Transverse colon (tissue), 4 donors: ENCODE measurements at places on chromosomes 6 and 20.

- no peak for DNase-seq
Measured at GRCh38 chr6:157454762-157455714, 74.0 kb downstream of the ZDHHC14 start.

DNA sequence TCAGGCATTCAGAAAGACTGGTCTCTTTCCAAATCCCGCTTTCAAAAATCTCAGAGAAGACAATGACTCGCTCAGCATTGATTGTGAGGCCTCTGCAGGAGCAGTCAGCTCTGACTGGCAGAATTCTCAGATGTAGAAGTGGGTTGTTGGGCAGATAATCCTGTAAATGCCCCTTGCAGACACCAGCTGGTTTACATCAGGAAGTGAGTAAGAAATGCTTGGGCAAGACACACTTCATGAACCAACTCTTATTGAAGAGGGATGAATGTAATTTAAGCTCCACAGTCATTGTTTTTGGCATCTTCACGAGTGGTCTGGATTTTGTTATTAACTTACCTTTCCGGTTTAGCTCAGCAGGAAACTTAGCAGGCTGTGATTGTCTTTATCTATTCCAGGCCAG, 166.6 kb downstream of the PLCB4 start:
- DNase-seq, result no peak

DNA sequence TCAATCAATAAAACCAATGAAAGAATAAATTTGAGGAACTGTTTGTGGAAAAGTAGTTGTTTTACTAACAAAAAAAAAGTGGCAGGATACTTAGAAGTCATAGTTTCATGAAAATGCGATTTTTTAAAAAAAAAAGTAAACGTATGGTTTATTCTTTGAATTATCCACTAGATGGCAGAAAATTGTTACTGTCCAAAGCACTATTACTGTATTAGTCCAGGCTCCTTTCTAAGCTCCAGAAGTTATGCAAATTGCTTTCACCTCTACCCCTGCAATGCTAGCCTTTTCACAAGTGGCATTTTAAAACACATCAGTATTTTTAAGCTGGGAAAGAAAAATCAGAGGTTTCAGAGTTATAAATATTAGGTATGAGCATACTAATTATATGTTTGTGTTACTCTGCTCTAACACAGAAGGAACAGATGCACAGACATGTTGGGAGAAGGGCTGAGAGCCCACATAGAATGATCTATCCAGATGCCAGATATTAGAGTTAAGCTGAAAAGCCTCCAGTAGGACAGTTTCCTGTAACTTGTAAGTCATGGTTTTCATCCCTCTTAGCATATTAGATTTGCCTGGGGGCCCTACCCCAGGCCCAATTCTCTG, 63.9 kb downstream of the FHL5 start:
- no peak for DNase-seq

GRCh38 chr6:130050230-130050629, 31.8 kb downstream of the L3MBTL3 start:
- no peak for DNase-seq

GRCh38 chr20:36808317-36809257, 35.0 kb upstream of the DSN1 start:
- DNase-seq, result peak; percentile 88

DNA sequence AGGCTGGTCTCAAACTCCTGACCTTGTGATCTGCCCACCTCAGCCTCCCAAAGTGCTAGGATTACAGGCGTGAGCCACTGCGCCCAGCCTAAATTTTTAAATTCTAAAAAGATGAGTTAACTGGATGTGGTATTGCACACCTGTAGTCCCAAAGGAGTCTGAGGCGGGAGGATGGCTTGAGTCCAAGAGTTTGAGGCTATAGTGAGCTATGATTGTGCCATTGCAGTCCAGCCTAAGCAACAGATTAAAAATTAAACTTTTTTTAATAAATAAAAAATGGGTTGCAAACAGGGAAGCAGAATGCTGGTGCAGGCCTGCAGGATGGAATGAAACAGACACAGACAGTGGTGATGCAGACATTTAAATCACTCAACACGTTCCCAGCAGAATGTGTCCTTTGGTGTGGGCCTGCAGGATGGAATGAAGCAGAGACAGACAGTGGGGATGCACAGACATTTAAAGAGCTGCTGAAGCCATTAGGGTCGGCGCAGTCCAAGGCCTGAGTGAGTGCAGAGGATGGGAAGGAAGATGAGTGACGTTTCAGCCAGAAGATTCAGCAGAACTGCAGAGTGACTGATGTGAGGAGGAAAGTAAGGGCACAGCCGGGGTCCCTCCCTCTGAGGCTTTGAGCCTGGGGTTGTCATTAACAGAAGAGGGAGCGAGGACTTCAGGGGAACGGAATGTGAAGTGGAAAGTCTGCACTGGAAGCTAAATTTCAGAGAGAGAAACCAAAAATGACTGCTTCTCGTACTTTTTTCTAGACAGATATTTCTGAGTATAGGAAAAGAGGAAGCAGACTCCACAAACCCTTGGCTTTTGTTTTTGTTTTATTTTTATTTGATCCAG, 117.5 kb downstream of the RIN2 start:
- no peak for DNase-seq

DNA sequence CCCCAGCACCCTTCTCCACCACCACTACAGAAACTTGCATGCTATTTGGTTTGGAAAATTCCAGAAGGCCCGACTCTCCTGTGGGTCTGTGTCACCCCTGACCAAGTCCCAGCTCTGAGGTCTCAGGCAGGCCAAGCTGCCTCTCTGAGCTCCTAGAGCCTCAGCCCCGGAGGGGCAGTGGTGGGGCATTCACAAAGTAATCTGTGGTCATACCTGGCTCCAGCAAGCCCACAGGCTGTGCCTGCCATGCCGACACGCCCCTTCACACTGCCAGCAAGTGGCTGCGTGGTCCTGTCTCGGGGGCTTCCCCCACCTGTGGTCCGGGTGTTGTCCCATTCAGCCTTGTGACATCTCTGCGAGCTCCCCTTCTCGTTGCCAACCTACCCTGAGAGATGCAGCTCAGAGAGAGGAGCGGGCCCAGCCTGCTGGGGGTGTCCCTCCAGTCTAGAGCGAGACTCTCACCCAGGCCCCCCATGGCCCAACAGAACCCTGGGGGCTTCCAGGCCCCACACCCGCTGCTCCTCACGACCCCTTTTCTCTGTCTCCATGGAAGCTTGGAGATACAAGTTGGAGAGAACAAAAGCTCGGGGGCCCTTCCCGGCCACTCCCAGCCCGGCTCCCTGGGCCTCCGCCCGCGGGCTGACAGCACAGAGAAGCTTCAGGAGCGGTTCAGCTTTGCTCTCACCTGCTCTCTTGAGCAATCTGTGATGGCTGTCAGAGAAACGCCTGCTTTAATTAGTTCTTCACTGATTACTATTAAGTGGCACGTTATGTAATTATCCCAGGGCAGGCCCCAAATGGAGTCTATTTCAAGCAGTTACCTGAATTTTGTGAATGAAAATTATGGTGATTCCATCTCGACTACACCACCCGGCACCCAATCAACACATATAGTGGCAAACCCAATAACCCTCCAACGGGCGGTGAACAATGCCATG, 147.7 kb upstream of the PHACTR3 start:
- no peak for DNase-seq

DNA sequence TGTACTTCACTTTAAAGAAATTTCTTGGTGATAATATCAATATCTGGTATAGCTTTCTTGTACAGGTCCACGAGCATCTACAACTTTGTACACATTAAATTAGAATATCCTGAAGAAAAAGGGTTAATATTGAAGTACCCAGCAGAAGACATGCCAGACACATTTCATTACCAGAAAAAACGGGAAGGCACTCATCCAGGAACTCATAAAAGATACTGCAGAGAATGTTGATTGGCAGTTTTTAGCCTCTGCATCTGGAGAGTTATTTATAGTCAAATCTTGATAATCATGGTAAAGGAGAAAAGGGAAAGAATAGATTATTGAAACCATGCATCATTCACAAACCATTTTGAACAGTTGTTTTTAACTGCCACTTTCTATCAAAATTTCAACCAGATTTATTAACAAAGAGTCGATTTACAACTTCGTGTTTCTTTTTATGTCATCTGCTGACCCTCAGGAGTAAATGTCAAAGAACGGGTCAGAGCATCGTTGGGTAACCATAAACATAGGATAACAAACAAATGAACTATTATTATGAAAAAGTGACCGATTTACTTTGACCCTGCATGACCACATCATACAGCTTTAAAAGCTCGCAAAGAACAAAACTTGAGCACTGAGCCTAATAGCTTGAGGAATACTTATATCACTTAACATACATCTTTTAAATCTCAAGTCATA, 229.2 kb upstream of the SGK1 start:
- DNase-seq, result no peak

GRCh38 chr6:156659822-156660198, 117.4 kb upstream of the ARID1B start:
- DNase-seq, result no peak

DNA sequence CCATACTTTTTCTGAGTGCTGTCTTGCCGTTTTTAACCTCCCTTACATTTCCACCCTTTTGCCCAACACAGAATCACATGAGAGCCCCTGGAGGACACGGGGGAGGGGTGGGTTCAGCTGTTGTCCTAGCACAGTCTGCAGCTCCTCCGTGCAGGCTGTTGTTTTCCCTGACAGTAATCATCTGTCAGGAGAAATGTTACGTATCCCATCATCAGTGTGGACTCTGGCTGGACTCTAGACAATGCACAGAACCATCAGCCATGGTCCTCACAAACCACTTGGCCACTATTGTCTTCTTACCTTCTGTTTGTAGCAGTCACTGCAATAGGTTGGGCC, 92.1 kb downstream of the RIN2 start:
- no peak for DNase-seq

- DNase-seq, result no peak
Measured at GRCh38 chr20:37421988-37422387, 76.0 kb downstream of the SRC start.

DNA sequence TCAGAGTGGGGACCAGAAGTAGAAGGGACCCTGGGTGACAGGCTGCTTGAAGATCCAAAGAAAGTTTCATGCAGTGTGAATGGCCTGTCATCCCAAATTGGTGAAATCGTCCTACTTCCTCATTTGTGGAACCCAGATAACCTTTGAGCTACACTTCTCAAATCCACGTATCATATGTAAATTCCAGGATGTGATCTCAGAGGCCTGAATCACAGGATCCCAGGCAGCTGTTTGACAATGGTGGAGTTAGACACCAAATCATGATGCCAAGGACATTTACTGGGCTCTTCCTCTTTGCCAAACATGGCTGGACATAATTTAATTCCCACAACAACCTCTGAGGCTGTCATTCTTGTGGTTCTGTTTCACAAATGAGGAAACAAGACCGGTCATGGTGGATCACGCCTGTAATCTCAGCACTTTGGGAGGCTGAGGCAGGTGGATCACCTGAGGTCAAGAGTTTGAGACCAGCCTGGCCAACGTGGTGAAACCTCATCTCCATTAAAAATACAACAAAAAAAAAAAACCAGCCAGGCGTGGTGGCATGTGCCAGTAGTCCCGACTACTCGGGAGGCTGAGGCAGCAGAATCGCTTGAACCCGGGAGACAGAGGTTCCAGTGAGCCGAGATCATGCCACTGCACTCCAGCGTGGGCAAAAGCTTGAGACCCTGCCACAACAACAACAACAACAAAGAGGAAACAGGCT, 39.9 kb upstream of the TTPAL start:
- DNase-seq, result peak; percentile 54

DNA sequence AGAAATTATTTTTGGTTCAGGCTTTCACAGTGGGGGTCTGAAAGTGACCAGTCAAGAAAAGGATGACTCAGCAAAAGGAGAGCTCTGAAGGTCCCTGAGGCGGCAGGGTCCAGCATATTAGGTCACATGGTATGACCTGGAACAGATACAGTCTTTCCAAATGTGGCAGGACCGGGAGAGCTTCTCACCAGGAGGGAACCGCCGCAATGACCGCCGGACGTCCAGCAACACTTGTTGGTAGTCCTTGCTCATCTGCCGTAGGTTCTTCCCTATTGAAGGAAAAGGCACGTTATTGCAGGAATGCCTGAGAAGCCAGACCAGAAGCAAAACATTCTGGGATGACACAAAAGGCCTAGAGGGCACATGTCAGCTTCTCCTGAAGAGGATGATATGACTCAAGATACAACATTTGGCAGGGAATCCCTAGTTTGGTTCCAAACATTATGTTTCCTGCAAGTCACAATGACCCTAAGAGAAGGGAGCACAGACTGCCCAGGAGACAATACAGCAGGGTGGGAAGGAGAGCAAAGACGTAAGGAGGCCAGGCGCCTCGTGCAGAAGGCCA, 17.4 kb downstream of the TBC1D20 start:
- no peak for DNase-seq

DNA sequence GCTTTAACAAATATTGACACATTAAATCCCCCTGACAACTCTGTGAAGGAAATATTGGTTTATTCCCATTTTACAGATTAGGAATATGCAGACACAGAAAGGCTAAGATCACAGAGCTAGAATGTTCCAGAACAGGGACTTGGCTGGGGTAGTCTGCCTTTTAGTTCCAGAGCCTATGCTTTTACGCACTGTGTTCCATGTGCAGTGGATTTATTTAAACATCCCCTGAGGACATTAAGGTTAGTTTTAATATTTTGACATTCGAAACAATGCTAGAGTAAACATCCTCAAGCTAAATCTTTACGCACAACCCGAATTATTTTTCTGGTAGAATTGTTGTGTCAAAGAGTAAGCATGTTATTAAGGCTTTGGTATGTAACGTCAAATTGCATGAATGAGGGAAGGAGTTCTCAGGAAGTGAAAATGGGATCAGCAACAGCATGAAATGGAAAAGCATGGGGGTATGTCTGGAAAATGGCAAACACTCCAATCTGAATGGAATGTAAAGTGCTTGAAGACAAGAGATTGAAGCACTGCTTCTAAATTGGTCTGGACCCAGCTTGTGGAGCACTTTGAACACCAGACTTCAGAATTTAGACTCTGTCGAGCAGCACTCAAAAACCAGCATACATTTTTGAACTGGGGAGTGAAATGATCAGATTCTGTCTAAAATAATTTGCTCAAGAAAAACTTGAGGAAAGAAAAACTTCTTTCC, 429.9 kb downstream of the CD83 start:
- DNase-seq, result no peak

- DNase-seq, result no peak
Measured at GRCh38 chr6:43837507-43837906, 67.5 kb downstream of the VEGFA start.

- no peak for DNase-seq
Measured at GRCh38 chr6:88449770-88450169, 283.6 kb upstream of the CNR1 start.

DNA sequence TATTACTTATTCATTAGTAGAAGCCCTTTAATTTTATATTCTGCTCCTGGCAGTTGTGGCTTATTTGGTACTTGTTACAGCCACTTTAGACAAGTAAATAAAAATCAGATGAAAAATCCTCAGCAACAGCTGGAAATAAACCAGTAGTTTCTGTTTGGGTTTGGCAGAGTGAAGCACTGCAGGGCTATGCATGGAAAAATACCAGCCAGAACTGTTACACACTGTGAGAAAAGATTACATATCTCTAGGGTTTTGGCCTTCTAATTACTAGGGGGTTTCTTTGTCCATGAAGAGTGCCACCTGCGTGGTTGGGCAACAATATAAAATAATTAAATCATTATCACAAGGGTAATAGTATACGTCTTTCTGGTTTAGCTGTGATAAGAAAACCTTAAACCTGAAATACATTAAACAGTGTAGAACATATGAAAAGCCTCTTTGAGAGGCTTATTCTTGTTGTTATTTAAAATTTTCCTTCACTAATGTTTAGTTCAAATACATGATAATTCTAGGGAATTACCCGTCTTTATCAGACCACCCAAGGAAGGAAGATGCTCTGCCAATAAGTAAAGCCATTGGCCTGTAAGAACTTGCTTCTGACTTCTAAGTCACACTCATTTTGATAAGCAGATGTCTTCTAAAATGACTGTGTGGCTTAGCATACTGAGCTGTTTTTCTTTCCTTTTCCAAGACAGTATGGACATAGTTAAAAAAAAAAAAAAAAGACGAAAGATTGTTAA, 320.0 kb upstream of the FLRT3 start:
- no peak for DNase-seq

- DNase-seq, result no peak
Measured at GRCh38 chr6:158826819-158827501, 7.8 kb upstream of the EZR start.
